ENCODE measurements at places on chromosomes 16 and 17. TPM values are rescaled to one million over a fixed set of nuclear protein-coding genes. Genes with fewer than 3 reads are reported as not detected.
A peak's percentile ranks its signal among the peaks of the same experiment; 100 is the strongest.

DNA sequence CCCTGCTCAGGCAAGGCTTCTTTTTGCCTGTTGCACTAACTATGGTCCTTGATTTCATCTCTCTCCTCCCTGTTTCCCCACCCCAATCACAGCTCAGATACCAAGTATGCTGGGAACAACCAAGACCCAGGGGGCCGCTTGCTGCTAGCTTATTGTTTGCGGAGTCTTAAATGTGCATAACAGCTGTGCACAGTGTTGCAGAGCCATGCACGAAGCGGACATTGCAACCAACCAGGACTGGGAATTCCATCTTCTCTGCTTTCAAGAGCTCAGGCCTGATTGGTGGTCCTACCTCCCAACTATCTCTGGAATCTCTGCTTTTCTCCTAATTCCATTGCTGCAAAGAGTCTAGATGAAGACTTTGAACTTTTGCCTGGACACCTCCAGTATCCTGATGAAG lies 281.3 kb upstream of the TNRC6C start:
- no peaks in the 10 kb centered on the region for H3K4me1 ChIP-seq
- H3K27me3 ChIP-seq: peaks cover 87% of the 10 kb centered on the region
- H3K36me3 ChIP-seq: no peaks in the 10 kb centered on the region
- no peak overlapping the region for H3K27ac ChIP-seq
- no peak overlapping the region for H3K4me3 ChIP-seq

DNA sequence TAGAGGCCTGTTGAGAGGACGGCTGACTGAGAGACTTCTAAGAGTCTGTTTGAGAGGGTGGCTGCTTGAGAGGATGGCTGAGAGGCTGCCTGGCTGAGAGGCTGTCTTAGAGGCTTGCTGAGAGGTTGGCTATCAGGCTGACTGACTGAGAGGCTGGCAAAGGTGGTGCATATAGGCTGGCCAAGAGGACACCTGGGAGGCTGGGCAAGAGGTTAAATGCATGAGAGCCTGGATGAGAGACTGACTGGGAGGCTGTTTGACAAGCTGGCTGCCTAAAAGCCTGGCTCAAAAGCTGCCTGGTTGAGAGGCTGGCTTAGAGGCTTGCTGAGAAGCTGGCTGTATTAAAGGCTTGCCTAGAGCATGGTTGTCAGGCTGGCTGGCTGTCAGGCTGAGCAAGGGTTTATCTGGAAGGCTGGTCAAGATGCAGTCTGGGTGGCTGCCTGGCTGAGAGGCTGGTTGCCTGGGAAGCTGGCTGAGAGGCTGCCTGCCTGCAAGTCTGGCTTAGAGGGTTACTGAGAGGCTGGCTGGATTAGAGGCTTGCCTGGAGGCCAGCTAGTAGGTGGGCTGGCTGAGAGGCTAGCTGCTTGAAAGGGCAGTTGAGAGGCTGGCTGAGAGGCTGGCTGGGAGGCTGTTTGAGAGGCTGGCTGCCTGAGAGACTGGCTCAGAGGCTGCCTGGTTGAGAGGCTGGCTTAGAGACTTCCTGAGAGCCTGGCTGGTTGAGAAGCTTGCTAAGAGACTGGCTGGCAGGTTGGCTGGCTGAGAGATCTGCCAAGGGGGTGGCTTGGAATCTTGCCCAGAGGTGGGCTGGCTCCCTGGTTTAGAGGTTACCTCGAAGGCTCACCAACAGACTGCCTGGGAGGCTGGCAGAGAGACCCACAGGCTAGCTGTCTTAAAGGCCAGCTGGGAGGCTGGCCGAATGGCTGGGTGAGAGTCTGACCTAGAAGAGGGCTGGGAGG lies 38.3 kb upstream of the ACSM2B start:
- H3K4me3 ChIP-seq: no peak overlapping the region
- DNase-seq: no peak
- no peaks in the 10 kb centered on the region for H3K4me1 ChIP-seq
- H3K36me3 ChIP-seq: peaks cover 6% of the 10 kb centered on the region
- H3K27ac ChIP-seq: no peak overlapping the region
- H3K27me3 ChIP-seq: peaks cover 95% of the 10 kb centered on the region

GRCh38 chr16:76207270-76207669 lies 69.9 kb upstream of the CNTNAP4 start:
- H3K4me3 ChIP-seq: no peak overlapping the region
- no peaks in the 10 kb centered on the region for H3K36me3 ChIP-seq
- H3K4me1 ChIP-seq: no peaks in the 10 kb centered on the region

DNA sequence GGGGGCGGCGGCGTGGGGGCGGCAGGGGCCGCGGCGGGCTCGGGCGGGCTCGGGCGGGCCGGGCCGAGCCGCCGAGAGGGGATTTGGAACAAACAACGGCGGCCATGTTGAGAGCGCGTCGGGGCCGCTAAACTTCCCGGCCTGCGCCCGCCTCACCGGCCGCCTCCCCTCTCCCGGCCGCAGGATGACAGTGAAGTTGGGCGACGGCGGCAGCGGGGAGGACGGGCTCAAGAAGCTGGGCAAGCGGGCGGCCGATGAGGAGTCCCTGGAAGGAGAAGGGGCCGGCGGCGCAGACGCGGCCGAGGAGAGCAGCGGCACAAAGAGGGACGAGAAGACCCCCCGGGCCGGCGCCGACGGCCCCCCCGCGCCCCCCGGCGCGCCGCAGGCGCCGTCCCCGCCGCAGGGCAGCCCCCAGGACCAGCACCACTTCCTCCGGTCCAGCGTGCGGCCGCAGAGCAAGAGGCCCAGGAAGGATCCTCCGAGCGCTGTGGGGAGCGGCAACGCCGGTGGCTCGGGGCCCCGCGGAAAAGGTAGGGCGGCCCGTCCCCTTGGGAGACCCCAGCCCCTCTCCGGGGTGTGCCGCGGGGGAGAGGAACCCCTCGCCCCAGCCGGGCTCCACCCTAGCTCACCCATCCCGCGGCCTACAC lies 2.4 kb downstream of the CRAMP1 start:
- peak overlapping the region; percentile 18 for H3K27ac ChIP-seq
- H3K4me1 ChIP-seq: peaks cover 26% of the 10 kb centered on the region
- peak overlapping the region; percentile 93 for H3K4me3 ChIP-seq
- H3K36me3 ChIP-seq: peaks cover 76% of the 10 kb centered on the region
- peak; percentile 46 for DNase-seq

- H3K36me3 ChIP-seq: peaks cover 9% of the 10 kb centered on the region
- no peaks in the 10 kb centered on the region for H3K4me1 ChIP-seq
- no peak for DNase-seq
- peaks cover 12% of the 10 kb centered on the region for H3K27me3 ChIP-seq
- no peak overlapping the region for H3K27ac ChIP-seq
Measured at GRCh38 chr16:75219838-75220237, 1.1 kb downstream of the CTRB1 start.

- no peaks in the 10 kb centered on the region for H3K4me1 ChIP-seq
- H3K27ac ChIP-seq: no peak overlapping the region
- peaks cover 35% of the 10 kb centered on the region for H3K36me3 ChIP-seq
- no peak overlapping the region for H3K4me3 ChIP-seq
Measured at GRCh38 chr16:69123910-69124309, 8.5 kb downstream of the CHTF8 start.

WSCD1 gene
- total RNA-seq: 0.45 TPM

TRIM47 gene
- total RNA-seq: 54.1 TPM

DNA sequence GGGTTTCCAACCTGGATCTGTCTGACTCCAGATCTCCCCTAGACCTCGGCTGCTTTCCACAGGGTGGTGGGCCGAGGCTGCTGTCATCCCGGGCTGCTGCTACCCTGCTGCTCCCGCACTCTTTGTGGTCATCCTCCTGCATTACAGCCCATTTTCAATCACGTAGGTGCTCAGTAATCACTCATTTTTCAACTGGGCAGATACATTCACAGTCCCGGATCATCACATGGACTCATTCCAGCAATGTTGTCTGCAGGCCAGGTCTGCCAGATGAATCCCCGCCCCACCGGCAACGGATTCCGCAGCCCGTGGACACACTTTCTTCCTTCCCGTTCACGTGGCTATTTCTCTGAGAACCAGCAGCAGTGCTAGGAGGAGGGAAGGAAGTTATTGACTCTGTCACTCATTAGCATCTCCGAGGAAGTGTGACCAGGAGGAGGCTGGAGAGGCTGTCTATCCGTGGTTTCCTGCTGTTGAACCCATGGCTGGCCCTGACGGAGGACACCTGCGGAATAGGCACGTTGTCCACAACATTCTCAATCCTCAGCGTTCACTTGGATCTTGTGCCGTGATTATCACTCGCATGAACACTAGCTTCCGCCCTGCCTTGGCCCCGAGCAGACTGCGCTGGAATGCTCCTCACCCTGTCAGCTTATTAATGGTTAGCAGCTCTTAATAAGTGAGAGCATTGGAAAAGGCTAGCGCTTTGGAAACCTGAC lies 14.7 kb upstream of the ZCCHC14 start:
- no peak overlapping the region for H3K27ac ChIP-seq
- H3K27me3 ChIP-seq: peaks cover 35% of the 10 kb centered on the region
- peaks cover 14% of the 10 kb centered on the region for H3K4me1 ChIP-seq

CA10 gene
- not detected for total RNA-seq

- H3K36me3 ChIP-seq: peaks cover 29% of the 10 kb centered on the region
- peak overlapping the region; percentile 97 for H3K27ac ChIP-seq
- no peak overlapping the region for H3K4me3 ChIP-seq
Measured at GRCh38 chr17:28950017-28950751, 1.1 kb downstream of the PHF12 start.

- H3K27ac ChIP-seq: peak overlapping the region; percentile 90
- peaks cover 79% of the 10 kb centered on the region for H3K4me1 ChIP-seq
- peak; percentile 84 for DNase-seq
- H3K27me3 ChIP-seq: no peaks in the 10 kb centered on the region
- peaks cover 95% of the 10 kb centered on the region for H3K36me3 ChIP-seq
Measured at GRCh38 chr17:40283662-40284061, 4.0 kb upstream of the CDC6 start.

DNA sequence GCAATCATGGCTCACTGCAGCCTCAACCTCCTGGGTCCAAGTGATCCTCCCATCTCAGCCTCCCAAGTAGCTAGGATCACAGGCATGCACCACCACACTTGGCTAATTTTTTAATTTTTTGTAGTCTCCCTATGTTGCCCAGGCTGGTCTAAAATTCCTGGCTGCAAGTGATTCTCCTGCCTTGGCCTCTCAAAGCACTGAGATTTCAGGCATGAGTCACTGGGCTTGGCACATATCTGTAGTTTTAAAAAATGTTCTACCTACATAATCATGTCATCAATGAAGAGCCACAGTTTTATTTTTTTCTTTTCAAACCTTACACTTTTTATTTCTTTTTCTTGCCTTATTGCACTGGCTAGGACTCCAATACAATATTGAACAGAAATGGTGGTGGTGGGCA lies 33.1 kb upstream of the COL1A1 start:
- no peak for DNase-seq
- no peaks in the 10 kb centered on the region for H3K36me3 ChIP-seq
- peaks cover 21% of the 10 kb centered on the region for H3K4me1 ChIP-seq
- H3K27ac ChIP-seq: no peak overlapping the region
- H3K4me3 ChIP-seq: no peak overlapping the region

GRCh38 chr16:67678354-67679023 lies 11.9 kb downstream of the C16orf86 start:
- peaks cover 19% of the 10 kb centered on the region for H3K36me3 ChIP-seq
- H3K27me3 ChIP-seq: no peaks in the 10 kb centered on the region
- no peak for DNase-seq
- H3K4me3 ChIP-seq: no peak overlapping the region

DNA sequence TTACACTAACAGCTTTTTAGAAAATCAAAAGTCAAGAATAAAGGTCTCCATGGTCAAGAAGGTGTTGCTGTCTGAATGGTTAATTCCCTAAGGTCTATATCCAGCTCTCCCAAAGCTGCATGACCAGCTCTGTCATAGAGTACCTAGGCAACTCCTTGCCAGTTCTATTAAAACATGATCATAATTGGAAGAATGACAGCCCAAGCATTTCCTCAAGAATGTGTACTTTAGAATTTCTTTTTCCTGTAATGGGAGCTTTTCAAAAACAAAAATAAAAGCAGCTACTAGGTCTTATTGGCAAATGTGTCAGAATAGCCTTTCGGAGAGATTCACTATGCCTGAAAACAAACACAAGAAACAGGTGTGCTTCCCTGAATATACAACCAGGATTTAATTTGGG lies 7.9 kb downstream of the SPOP start:
- H3K27me3 ChIP-seq: no peaks in the 10 kb centered on the region
- no peak for DNase-seq
- H3K27ac ChIP-seq: no peak overlapping the region
- no peak overlapping the region for H3K4me3 ChIP-seq
- H3K36me3 ChIP-seq: peaks cover 17% of the 10 kb centered on the region

DNA sequence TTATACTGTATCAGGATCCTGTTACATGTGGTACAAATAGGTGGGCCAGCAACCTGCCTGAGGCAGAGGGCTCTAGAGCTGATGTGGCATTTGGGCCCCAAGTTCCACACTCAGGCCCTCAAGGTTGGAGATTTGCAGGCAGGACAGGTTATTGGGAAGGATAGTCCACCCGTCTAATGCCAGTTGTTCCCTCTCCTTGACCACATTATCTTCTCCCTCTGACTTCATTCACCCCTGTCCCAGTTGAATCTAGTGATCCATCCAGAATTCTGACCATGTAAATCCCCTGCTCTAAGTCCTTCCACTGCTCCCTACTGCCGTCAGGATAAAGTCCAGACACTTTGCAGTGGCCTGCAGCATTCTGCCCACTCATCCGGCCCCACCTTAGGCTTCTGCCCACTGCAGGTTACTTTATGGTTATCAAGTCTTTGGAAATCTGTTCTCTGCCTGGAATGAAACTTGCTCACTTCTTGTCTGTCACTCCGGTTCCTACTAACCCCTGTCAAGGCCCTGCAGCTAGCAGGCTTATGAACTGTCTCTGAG lies 1.9 kb upstream of the NFATC3 start:
- no peak overlapping the region for H3K4me3 ChIP-seq
- no peak for DNase-seq
- peaks cover 20% of the 10 kb centered on the region for H3K4me1 ChIP-seq
- H3K36me3 ChIP-seq: peaks cover 32% of the 10 kb centered on the region
- H3K27ac ChIP-seq: peak overlapping the region; percentile 75

DNA sequence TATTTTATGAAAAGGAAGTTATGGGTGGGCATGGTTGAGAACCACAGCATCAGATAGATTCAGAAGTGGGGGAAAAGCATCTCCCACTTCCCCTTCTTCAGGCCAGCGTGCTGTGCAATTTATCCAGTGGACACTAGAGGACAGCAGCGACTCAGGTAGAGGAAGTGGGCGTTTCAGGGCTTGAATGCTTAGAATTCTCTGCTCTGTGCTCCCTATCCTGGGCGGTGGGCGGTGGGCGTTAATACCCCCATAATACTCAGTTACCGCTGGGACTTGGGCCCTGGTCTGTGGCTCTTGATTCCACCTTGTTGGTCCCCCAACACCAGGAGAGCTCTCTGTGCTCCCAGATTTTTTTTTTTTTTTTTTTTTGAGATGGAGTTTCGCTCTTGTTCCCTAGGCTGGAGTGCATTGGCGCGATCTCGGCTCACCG lies 3.7 kb upstream of the LYZL6 start:
- no peaks in the 10 kb centered on the region for H3K4me1 ChIP-seq
- no peak overlapping the region for H3K27ac ChIP-seq
- peak; percentile 65 for DNase-seq
- no peaks in the 10 kb centered on the region for H3K36me3 ChIP-seq
- H3K4me3 ChIP-seq: no peak overlapping the region

BEAN1 gene
- 1.7 TPM for total RNA-seq

All from Calu3 (cell line).